ENCODE measurements at places on chromosomes 1 and 21.

DNA sequence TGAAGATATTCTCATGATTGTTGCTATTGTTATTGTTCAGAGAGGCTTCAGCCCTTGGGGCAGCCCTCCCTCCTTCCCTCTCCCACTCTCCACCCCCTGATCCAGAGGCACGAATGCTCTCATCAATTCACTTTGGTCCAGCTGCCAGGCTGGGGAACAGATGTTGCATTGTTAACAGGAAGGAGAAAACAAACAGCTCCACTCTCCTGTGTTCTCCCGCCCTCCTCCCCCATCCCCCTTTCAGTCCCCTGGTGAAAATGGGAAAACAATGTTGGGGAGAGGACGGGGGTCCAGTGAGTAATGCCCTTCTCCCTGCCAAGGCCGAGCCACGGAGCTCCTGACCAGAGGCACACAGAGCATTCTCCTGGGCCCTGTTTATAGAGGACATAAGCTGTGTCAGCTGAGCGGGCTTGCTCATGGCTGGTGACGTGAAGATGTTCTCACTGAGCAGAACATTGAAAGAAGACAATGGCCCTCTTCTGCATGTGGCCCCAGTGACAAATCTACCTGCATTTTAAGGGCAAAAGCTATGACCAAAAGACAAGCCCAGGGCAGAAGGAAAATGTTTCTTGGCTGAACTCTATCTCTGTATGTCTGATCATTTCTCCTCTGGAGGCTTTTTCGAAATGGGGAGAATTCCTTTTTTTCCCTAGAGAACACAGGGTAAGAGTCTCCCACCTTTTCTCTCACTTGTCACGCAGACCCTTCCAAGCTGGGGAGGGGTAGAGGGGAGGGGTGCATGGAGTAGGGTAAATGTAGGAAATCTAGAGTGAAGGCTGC lies 111.7 kb downstream of the GLUL start:
- no peak for DNase-seq

DNA sequence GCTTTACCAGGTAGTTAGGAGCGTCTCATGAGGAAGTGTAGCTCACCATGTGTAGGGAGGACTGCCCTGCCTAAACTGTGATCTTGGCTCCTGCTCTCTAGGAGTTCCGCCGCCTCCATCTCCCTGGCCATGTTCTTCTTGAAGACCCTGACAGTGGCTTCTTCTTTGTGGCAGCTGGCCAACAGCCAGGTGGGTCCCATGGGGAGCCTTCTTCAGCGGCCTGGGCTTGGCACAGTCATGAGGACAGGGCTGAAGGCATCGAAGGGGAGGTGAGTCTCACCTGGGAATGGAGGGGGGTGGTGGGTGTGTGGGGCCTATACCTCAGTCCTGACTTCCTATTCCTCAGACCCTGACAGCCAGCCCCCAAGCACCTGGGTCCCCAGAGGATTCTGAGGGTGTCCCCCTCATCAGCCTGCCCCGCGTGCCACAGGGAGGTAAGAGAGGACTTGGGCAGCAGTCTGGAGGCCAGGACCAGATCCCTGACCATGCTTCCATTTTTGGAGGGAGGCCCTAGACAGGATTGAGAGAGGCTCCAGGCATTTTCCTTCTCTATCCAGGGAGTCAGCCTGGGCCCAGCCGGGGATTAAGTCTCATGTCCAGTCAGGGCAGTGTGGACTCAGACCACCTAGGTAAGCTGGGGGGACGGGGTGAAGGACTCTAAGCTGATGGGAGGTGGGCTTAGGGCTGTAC lies 21.4 kb downstream of the HYI start:
- no peak for DNase-seq

GRCh38 chr1:12513181-12513580 lies 104.8 kb downstream of the DHRS3 start:
- DNase-seq, result no peak

- no peak for DNase-seq
These were observed 28.3 kb downstream of the RAB3GAP2 start for GRCh38 chr1:220243947-220244346.

- peak; percentile 73 for DNase-seq
These were observed 25.6 kb upstream of the RGS13 start for GRCh38 chr1:192610112-192610889.
